Substantia nigra (tissue), 51 donors: ENCODE measurements at places on chromosomes 12 and 14.
A peak's percentile ranks its signal among the peaks of the same experiment; 100 is the strongest.

DNA sequence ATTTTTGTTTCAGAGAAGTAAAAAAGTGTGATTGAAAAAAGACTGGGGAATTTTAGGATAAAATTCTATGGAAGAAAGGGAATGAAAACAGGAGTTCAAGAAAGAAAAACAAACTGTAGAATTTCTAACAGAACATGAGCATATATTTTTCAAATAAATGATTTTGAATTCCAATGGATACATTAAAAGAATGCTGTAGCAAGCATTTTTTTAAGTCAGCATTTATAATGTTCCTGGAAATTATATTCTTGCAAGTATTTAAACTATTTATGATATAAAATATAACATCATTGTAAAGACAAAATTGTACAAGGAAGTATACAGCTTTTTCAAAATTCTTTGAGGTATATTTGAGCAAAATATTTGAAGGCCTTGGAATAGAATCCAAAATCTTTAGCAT lies 450.7 kb downstream of the AEBP2 start:
- DNase-seq: no peak

DNA sequence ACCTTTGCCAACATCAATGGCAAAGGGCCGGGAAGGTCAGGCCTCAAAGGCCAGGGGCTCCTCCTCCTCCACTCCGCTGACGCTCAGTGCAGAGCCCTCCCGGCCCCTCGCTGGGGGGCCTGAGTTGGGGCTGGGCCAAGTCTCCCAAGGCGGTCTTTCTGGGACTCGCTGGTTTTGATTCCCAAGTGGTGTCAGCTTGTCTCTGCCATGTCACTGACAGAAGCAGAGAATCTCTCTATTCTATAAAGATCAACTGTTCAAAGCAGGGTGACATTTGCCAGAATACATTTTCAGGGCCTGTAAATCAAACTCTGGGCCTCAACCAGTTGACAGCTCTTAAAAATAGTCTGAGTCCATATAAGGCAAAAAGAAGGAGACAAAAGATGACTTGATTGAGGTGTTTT lies 75.9 kb downstream of the CCDC88C start:
- no peak for DNase-seq

DNA sequence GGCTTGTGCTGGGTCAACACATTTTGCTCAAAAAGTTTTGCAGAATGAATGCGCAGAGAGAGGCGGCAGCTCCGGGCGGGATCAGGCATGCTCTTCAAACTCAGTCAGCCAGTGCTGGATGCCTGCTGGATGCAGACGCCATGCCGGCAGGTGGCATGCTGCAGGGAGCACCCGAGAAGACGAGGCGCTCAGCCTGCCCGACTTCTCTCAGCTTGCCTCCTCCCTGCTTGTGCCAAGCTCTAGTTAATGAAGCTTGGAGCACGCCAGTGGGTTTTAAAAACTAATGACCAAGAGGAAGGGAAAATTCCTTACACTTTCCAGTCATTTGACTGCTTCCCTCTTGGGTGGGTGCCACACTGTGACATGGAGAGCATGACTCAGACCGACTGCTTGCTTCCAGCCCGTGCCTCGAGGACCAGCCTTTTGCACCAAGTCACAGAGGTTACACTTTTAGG lies 39.8 kb downstream of the SLC24A4 start:
- no peak for DNase-seq

DNA sequence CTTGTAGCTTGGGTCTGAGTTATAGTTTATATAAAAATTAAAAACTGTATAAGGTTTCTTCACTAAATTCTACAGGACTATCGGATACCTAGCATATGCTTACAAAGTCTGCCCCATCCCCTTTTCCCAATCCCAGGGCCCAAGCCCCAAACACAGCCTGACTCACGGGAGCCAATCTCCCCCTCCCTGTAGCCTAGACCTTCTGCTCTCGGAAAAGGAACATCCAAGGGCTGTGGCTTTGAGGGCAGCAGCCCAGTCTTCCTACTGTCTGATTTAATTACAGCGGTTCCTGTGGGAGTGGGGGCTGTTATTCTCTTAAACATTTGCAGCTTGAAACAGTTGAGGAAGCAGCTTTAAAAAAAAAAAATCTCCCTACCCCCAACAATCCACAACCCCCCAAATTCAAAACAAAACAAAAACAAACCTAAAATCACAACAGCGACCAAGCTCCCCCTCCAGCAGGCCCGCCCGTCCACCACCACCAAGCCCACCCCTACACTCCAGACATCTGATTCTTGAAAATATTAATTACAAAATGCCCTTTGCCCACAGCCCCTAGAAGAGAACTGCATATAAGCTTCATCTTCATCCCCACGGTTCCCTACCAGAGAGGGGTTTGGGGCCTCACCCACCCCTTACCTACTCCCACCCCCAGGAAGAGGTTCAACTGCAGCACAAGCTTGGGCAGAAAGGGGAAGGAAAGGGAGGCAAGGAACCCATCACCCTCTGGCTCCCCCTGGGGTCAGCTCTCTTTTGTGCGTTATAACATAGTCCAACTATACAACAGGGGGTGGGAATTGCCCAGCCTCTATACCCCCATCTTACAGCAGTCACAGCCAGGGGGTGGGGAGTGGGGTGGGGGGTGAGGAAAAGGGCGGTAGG lies 1.1 kb upstream of the PRKAG1 start:
- DNase-seq: no peak

DNA sequence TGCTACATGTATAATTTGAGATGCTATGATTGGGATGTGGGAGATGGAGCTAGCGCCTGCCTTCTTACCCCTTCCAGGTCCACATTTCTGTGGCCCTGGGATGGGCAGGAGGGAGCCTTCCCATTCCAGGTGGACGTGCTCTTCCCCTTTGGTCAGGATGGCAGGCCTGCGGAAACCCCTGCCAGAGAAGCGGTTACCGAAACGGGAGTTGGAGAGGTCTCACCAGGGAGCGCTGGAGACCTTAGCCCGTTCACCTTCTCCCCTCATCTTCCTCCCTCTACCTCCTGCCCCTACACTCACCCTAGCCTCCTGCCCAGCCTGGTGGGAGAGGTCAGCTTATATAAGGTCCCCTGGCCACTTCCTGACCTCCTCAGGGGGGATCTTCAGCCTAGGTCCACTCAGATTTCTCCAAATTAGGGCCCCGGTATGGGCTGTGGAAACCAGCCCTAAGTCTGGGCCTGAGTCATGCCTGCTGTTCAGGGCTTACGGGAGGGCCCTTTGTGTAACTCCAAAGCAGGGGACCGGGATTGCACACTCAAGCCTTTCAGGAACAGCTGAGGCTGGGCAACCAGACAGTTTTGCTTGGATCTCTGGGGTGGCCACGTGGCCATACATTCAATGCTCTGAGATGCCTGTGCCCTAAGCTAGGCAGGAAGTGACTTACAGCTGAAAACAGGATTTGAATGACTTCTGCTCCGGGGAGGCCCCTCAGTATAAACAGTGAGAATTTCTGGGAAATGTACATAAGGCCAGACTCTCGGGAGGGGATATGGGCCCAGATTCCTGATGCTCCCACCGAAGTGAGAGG lies 10.2 kb upstream of the MEG3 start:
- DNase-seq: no peak

GRCh38 chr14:71833476-71833875 lies 98.8 kb upstream of the RGS6 start:
- DNase-seq: no peak

GRCh38 chr14:85165094-85165493 lies 364.9 kb upstream of the FLRT2 start:
- no peak for DNase-seq

DNA sequence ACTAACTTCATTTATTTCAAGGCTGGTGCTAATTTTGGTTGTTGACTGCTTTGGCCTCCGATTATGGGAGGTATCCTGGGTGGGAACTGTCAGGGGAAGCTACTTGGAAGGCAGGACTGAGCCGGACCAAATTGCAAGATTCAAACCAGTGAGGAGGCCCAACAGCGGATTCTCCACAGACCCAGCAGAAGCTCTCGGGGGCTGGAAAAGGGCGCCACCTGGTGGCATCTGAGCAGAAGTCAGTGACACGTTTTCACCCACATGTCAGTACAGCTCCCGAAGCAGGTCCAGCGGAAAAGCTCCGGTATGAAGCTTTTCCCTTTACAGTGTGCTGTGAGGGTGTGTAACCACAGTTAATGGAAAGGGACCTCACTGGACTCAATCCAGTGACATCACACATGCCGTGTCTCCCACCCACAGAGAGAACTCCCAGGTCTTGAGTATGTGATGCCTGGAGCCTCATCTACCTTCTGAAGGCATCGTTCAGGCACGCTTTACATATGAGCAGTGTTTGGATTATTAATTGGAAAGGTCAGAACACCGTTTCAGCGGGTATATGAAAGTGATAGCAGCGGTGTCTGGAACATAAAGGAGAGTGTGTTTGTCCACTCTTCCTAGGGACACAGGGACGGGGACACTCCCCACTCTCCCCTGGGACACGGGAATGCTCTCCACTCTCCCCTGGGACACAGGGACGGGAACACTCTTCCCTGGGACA lies 3.6 kb upstream of the P2RX2 start:
- DNase-seq: peak; percentile 65

DNA sequence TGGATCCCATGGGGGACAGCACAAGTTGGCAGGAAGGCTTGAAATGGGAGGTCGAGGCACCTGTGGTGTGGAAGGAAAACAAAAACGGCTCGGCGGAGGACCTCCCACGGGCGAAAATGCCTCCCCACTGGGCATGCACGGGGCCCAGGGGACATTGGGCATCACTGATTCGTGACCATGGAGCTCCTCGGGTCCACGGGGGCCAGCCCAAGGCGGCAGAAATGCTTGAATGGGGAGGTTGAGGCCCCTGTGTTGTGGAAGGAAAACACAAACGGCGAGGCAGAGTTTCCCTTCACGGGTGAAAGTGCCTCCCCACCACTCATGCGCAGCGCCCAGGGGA lies 376.0 kb downstream of the ALG10 start:
- no peak for DNase-seq

- DNase-seq: no peak
These were observed 145.4 kb upstream of the E2F7 start for GRCh38 chr12:77210724-77211123.

- no peak for DNase-seq
These were observed 2.5 kb downstream of the LGALS3 start for GRCh38 chr14:55131370-55132137.

DNA sequence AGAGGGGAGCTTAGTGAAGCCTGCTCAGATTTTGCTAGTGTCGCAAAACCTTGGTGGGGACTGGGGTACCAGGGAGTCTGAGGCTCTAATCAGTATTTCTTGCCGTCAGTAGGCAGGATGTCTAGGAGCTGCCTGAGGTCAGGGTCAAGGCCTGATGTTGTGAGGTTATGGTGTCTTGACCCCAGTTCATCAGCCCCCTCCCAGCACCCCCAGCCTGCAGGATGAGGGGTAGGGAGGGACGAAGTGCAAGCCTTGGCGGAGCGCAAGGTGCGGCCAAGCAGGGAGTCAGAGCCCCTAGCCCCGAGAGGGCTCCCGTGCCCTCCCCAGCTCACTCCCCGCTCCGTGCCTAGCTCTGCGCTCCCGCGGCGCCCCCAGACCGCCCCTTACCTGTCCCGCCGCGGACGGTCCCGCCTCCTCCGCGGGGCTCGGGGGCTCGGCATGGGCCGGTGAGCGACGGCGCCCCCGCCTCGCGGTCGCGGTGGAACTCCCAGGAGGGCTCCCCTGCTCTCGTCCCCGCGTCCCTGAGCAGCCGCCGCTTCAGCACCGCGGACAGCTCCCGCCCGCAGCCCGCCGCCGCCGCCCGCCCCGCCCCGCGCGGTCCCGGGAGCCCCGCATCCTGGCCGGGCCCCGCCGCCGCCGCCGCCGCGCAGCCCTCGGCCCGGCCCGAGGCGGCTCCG lies 347 bp downstream of the SYNDIG1L start:
- peak; percentile 34 for DNase-seq

- no peak for DNase-seq
These were observed 6.0 kb downstream of the LTB4R start for GRCh38 chr14:24317141-24317928.

DNA sequence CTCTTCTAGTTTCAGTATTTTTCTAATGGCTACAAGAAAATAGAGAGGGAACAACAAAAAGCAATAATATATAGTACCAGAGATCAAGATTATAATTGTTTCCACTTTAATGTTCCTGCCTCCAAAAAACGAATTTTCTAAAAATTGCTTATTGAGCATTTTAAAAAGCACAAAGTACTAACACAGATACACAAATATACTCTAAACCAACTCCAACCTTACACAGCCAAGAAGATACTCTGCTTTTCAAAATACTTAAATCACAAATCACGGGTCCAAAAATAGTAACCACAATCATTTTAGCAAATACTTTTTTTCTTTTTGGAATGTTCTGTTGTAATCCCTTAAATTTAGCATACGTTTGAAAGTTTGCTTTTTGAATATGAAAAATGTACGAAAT lies 2.0 kb downstream of the YAF2 start:
- DNase-seq: no peak

- DNase-seq: no peak
These were observed 134.7 kb downstream of the CALM1 start for GRCh38 chr14:90531497-90531896.

GRCh38 chr14:22886500-22887259 lies 3.7 kb downstream of the REM2 start:
- peak; percentile 5 for DNase-seq

DNA sequence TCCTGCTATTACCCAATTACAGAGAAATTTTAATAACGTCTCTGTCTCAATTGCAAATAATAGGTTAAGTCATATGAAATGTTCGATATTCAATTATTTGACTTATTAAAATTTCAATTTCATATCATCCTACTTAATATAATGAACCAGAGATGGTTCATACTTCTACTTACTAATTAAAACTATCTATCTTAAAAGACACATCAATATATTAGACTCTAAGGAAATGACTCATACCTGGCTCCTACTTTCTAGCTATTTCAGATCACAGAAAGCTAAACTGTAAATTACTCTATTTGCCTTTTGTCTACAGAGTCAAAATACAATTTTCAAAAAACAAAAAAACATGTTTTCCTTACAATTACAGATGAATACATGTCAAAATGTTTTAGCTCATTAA lies 99.6 kb downstream of the CAPZA3 start:
- DNase-seq: no peak

- no peak for DNase-seq
These were observed 57.5 kb upstream of the PTGR2 start for GRCh38 chr14:73794146-73794545.

DNA sequence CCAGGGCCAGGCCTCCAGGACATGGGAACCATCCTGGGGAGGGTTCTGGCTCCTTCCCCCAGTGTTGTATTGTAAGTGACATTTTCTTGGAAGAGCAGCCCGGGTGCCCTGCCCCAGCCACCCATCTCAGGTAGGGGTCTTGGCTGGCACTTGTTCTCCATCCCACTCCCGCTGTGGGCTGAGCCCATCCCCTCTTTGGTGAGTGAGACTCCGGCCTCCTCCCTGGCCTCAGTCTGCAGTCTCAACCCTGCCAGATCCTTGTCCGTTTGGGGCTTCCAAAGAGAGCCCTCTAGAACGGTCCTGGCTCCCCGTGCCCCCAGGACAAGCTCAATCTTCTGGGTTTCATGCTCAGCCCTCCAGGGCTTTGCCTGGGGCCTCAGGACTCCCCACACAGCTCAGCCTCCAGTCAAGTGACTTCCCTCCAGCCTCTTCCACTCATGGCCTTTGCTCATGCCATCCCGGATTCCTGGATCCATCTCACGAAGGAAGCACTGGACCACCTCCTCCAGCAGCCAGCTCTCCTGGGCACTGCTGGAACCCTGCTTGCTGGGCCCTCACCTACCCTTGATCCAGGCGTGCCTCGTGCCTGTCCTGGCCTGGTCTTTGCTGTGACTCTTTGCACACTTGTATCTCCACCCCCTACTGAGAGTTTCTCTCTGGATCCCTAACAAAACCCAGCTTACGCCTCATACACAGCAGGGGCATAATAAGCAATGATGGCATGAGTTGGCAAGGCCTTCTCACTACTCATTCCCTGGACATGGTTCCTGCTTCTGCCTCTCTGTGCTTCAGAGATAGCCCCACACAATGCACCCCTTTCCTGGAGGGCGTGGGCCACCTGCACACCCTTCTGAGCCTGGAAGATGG lies 297.4 kb upstream of the RTL1 start:
- DNase-seq: no peak

GRCh38 chr12:68237078-68237477 lies 11.5 kb upstream of the IL26 start:
- no peak for DNase-seq
